ENCODE measurements at places on chromosomes 7 and 10.

- peak; percentile 17 for DNase-seq
Measured at GRCh38 chr7:90455163-90456030, 14.0 kb upstream of the PTTG1IP2 start.

DNA sequence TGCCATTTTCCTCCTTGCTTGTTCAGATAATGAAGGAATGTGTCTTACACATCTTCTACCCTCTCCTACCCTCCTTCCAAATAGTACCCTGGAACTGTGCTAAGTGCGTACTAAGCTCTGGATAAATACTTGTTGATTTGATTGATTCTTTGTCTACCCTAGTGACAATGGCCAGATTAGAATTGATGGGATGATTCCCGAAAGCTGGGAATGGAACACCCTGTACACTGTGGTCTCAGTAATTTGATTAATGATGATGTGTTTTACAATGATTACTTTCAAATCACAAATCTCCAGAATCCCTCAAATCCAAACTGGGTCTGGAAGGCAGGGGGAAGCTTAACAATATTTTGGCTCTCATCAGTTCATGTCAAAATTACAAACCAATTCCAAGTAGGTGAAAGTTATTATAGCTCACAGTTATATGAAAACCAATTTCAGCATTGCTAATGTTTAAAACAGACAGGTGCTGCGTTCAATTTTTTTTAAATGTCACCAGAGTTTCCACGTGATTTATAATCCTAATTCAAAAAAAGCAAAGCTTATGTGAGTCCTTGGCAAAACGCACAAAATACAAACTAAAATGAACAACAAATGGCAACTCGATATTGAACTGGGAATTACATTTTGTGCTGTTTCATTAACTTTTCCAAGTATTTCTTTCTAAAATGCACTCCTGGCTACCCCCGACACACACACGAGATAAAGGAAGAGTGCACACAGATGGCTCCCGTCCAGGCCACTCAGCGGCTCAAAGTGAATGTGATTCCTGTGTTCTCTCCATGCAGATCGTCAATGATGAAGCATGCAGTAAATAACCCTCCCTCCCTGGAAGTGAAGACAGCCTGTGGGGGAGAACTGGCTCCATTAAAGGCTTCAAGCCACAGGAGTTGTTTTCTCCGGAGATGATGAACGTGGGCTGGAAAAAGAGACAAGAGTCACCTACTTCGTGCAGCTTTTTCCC, 21.7 kb upstream of the ADRB1 start:
- DNase-seq: no peak

GRCh38 chr10:110175406-110175805, 32.0 kb upstream of the MXI1 start:
- DNase-seq: no peak

DNA sequence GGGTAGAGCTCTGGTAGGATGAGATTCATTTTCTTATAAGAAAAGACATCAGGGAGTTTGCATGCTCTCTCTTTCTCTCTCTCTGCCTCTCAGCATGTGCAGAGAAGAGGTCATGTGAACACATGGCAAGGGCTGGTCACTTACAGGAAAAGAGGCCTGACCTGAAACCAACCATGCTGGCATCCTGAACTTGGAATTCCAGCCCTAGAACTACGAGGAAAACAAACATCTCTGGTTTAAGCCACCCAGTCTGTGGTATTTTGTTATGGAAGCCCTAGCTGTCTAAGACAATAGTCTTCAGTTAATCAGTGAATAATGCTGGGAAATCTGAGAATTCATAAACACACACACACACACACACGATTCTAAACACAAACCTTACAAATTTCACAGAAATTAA, 1104.2 kb upstream of the LRRN3 start:
- no peak for DNase-seq

GRCh38 chr7:119825091-119825655, 447.8 kb upstream of the KCND2 start:
- DNase-seq: no peak

DNA sequence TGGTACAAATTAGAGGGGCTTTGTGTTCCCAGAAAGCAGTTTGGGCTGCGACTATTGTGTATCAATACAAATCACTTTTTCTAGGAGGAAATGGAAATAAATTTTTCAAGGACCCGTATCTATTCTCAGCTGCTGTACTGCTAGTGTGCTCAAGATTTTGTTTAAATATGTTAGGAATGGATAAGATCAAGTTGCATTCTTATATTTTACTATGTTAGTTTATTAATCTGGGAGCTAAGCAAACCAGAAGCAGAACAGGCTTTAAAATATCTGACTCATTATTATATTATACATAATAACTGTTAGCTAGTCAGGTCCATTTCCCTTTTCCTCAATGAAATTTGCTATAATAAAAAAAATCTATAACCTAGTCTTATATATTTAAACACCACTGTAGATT, 11.1 kb upstream of the GLCCI1 start:
- no peak for DNase-seq

DNA sequence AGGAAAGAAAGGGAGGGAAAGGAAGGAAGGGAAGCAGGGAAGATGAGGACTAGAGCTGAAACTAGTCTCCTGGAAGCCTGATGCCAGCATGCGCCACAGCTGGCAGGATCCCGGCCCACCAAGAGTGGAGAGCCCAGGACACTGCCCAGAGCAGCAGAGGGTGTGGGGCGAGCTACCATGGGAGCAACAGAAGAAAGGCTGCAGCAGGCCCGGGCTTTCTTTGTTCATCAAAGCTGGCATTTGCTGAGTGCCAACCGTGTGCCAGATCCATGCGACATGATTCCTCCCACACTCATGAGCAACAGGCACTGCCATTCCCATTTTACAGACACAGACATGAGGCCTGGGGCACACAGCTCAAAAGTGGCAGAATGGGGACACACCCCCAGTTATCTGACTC, 68.9 kb downstream of the FAM53B start:
- DNase-seq: no peak

GRCh38 chr10:78817361-78817760, 251.4 kb upstream of the ZMIZ1 start:
- DNase-seq: no peak

GRCh38 chr7:42143711-42144600, 93.1 kb downstream of the GLI3 start:
- DNase-seq: no peak

DNA sequence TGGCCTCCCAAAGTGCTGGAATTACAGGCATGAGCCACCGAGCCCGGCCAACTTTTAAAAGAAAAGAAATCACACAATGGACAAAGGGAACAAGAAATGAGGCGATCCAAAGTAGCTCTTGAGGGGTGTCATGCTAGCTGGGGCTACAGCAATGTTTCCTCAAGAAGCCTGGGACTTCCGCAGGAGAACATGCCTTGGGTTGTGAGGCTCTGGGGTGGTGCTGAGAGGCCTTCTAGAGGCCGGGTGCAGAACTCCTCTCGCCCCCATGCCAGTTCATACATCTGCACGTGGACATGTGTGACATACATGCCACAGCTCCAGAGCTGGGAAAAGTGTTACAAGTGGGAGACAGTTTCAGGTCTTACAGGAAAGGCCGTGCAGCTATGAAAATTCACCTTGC, 238.2 kb downstream of the SKAP2 start:
- DNase-seq: no peak

DNA sequence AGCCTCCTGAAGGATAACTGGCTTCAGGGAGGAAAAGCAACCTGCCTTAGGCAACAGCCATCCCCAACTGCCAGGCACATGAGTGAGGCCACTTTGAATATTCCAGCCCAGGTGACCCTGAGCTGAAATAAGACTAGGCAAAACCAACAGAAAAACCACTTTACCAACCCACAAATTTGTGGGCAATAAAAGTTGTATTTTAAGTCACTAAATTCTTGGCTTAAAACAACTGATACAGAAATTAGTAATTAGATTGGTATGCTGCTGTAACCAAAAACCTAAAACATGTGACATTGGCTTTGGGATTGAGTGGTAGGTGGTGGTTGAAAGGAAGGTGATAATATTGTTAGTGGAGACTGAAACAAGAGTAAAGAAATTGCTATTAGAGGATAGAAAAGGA, 39.9 kb downstream of the ABCB4 start:
- DNase-seq: no peak

DNA sequence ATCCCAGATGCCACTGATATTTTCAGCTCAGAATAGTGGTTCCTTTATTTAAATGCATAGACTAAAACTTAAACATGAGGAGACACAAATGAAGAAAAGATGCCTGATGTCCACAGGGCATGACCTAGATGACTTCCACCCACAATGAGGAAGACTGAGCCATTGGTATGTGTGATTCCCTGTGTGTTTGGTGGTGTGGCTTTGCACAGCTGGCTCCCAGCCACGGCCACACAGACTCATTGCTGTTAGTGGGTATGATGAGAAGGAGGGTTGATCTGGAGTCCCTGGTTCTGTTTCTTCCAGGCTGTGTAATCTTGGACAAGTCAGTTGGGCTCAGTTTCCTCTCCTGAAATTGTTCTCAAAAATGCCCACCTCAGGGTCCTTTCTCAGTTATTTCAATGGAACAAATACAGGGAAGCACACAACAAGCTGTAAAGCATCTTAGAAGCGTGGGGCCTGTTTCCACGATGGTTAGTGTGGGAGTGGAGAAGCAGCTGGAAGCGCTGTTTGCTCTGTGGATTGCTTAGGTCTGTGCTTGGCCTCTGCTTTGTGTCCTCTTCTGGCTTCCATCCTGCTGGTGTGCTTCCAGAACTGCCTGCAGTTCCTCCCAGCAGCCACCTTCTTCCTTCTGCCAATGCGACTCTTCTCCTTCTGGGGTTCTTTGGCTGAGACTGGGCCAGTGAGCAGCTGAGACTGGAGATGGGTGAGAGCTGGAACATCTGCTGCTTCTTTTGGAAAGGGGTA, 303.7 kb downstream of the BMPER start:
- DNase-seq: no peak

- no peak for DNase-seq
Measured at GRCh38 chr7:90726623-90727022, 130.5 kb downstream of the CDK14 start.

GRCh38 chr10:34575882-34576281, 239.2 kb downstream of the PARD3 start:
- no peak for DNase-seq

DNA sequence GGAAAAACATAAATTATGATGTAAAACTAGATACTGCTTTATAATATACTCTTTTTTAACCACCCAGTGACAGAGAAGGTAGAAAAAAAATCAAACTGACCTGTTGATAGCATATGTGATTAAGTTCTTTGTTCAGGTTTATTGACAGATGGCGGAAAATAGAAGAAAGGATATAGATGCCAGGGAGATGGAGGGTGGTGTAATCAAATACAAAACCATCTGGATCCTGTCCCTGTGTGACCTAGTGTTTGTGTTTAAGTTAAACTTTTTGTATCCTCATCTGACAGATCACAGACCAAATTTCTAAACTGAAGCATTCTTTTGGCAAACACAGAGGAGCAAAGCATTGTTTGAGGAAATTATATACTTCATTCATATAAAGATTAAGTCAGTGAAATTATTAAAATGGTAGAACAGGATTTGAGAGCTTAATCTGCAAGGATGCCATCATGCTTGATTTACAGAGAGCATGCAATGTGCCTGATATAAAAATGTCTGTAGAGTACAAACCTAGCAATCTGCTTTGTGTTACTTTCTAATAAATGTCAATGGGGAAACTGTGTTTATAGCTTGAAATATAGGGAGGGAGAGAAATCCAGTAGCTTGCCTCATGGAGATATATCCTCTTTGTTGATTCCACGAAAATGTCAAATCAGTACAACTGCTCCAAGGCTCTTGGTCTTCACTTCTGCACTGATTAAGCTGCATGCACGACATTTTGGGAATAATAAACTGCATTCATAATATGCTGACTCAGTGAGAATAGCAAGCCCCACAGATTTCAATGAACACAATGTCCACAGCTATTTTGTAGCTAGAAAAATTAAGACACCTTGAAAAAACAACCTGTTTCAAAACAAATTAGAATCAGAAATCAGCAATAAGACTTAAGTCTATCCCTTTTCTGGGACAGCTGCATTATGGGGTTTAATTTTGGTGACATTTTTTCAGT, 39.0 kb downstream of the SEM1 start:
- no peak for DNase-seq

DNA sequence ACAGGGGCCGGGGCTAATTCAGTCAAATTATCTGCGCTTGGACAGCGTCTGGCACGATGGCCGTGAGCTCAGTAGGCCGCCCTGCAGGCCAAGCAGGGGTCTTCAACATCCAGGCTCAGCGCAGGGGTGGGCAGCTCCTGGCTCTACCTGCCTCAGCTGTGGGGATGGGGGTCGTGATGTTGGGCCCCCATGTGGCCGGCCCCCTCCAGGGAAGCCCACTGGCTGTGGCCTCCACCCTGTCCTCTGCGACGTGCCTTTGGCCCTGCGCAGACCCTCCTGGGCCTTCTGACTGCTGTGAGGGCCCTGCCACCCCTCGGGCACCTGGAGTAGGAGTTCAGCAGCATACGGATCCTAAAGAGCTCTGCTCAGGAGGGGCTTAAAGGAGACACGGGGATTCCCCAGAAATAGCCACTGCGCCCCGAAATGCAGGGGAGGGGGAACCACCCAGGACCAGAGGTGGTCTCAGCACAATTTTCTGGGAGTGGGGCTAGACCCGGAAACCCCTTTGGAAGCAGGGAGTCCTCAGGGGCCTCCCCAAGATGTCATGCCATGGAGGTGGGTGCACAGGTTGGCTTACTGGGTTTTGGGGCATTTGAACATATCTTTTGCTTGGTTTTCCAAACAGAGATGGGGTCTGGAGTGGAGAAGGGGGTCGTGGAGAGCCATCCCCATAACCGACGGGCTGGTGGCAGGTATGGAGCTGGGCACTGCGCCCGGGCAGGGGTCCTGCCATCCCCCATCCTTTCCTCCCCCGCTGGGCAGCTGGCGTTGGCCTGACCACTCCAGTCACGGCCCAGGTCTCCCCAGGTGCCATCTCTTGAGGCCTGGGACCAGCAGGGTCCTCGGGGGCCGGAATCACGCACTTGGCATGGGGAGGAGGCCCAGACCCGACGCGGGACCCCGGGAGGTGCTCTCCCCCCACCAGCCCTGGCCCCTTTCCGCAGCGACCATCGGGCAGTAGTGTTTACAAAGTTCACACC, 4.0 kb upstream of the ADAP1 start:
- no peak for DNase-seq

DNA sequence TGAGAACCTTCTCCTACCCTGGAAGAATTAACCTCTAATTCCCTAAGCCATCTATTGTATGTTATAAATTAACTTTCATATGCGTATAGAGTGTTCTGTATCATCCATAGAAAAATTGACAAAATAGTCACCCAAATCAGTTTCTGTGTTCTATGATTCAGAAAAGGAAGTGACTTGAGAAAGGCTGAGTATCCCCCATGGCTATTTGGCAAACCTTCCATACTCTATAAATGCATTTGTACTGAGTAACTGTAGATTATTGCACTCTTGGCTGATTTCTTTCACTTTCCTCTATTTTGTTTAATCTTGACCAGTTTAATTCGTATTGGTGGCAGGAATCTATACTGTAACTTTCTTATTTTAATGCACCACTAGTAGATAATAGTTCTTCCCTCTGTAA, 182.2 kb downstream of the HTR7 start:
- DNase-seq: no peak

GRCh38 chr10:72659694-72660093, 32.2 kb upstream of the MCU start:
- DNase-seq: no peak

DNA sequence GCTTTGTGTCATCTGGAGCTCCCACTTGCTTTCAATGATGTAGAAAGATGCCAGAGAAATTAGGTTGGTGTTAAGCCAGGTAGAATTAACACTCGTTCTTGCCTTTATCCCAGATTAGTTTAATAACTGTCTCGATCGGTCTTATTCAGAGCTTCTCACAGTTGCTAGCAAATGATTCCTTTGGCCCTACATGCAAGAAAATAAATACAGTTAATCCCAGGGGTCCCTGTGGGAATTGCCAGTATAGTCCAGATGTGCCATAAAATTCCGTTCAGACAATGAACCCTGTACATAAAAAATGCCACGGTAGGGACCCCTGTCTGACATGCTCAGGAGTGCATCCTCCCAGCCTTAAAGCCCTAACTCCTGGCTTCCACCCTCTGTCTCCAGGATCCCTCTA, 207.5 kb downstream of the ARHGAP12 start:
- DNase-seq: no peak
